CD8-positive, alpha-beta memory T cell (primary cell): ENCODE measurements at places on chromosomes 7 and 10.

- no peak for DNase-seq
Measured at GRCh38 chr10:79046326-79046725, 22.4 kb upstream of the ZMIZ1 start.

- DNase-seq: no peak
Measured at GRCh38 chr7:145903658-145904057, 212.9 kb upstream of the CNTNAP2 start.

DNA sequence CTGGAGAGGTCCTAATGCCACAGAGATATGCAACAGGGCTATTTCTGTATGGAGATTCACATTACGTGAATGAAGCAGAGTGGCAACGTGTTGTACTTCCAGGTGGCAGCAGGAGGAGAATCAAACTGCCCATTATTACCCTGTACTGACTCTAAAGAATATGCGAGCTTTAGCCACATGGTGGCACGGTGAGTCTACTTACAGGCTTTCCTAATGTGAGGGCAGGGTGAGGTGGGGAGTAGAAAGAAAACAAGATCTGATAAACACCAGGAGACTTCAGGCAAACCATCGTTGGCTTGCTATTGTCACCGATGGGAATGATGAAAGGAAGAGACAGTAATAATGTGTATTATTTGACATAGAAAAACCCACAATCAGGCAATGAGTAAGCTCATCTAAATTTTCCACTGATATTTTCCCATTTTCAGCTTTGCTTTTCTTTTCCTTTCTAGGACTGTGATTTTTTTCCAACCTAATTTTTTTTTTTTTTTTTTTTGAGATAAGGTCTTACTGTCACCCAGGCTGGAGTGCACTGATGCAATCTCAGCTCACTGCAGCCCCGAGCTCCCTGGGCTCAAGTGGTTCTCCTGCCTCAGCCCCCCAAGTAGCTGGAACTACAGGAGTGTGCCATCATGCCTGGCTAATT is 164.3 kb downstream of the BTAF1 start:
- peak; percentile 20 for DNase-seq

DNA sequence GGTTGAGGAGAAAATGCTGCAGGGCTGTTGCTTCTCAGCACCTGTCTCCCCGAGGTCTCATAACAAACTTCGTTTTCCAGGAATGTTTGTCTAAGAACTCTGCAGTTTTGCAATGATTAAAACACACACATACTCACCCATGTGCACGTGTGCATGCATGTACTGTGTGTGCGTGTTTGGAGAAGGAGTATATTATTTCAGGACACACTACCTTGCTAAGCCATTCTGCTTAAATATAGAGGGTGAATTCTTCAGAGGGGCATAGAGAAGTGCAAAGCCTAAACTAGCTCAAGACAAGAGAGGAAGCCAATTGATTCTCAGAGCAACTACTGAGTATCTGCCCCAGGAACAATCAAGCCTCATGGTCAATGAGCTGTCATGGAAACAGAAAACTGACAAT is 298.4 kb upstream of the MGMT start:
- DNase-seq: no peak

DNA sequence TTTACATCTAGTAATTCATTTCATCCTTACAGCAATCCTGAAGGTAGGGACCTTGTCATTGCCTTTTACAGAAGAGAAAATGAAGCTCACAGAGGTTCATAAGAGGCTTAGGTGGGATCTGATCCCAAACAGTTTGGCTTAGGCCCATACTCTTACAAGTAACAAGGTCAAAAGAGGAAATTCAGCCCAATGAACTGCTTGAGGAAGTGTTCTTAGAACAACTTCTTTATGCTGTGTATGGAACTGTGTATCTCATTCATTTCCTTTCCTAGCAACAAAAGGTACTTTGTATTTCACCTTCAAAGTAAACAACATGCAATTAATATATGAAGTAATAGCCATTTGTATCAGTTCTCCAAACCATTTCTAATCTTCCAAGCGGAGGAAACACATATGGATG is 79.3 kb downstream of the AVL9 start:
- no peak for DNase-seq
